ENCODE measurements at places on chromosomes 5 and 9.

DNA sequence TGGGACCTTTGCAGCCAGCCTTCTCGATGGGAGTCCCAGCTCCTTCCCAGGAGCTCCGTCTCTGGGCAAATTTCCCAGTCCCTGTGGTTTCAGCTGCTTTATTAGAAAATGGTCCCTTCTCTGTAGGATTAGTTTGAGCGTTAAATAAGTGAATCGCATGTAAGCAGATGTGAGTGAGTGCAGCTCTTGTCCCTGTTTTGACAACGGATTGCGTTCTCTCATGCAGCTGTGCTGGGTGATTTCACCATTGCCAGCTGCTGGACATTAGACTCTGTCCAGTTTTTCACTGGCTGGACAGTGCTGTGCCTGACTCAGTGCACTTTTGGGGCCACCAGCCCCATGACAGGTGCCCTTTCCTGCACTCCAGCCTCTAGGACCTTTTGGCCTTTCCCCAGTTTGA, 11.6 kb upstream of the CEL start:
- no peak for DNase-seq

DNA sequence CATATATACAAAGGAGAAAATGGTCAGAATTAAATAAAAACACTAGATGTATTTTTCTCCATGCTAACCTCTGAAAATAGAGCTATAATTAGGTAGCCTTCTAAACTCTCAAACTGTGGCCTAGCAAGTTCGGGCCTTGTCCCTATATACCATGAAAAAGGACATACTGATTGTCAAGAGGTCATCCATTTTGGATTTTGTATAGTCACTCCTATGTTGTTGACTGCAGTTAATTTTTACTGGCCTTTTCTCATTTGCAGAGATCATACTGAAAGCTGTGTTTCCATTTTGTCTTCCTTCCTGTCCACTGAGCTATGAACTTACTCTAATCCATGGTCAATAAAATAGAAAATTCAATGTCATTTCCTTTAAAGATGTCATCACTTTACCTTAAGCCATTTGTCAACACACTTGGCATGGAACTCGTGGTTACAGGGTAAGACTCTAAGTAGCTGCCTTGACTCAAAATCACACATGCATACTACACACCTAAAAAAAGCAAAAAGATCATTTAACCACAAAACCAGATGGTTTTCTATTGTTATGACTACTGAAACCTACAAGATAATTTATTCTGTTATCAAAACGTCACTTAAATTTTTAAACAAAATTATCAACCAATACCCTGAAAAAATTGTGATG, 58.0 kb downstream of the RNF38 start:
- DNase-seq: no peak

- DNase-seq: no peak
These were observed 75.4 kb upstream of the ARAP3 start for GRCh38 chr5:141757402-141757801.

DNA sequence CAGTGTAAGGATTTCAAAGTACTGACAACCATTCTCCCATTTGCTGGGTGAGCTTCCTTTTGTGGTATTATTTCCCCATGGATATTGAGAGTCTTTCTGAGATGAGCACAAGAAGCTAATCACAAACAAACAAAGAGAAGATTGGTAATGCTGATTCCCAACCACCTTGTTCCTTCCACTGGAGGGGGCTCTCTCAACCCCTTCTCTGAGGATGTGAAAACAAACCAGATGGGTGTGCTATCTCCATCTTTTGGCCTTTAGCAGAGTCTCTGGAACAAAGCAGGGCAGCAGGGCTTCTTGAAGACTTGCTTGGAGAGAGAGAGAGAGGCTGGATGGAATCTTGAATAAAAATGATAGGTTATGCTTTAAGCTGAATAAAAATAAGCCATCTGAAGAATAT, 576.7 kb upstream of the ZNF462 start:
- no peak for DNase-seq

- no peak for DNase-seq
These were observed 39.9 kb upstream of the HAND1 start for GRCh38 chr5:154517810-154518437.

GRCh38 chr9:27054841-27055240, 49.4 kb upstream of the LRRC19 start:
- DNase-seq: no peak

- DNase-seq: no peak
These were observed 427.8 kb downstream of the BNC2 start for GRCh38 chr9:16442622-16443021.

Data from activated CD4-positive, alpha-beta T cell treated with anti-CD3 and anti-CD28 coated beads, Interleukin-2, amount 50 U/mL, for 48 hours (primary cell).